ENCODE measurements at places on chromosomes 2 and 18. TPM values are rescaled to one million over a fixed set of nuclear protein-coding genes. Genes with fewer than 3 reads are reported as not detected.

Gene DNAH6
- total RNA-seq = 0.13 TPM

Gene ACMSD
- not detected for total RNA-seq

Gene POTEE
- total RNA-seq = not detected

Gene MBOAT2
- 51.4 TPM for total RNA-seq

Gene GAD1
- 0.07 TPM for total RNA-seq

Gene NFATC1
- total RNA-seq = 3.8 TPM

Gene KIF5C
- total RNA-seq = 0.10 TPM

Gene DCDC2C
- total RNA-seq = not detected

Gene EML6
- 1.2 TPM for total RNA-seq

Gene WDPCP
- 11.6 TPM for total RNA-seq

Gene GPR39
- total RNA-seq = 6.4 TPM

Gene RBM44
- total RNA-seq = 0.33 TPM

Gene LIMS3
- total RNA-seq = 4.2 TPM

Gene NT5DC4
- 0.33 TPM for total RNA-seq

Gene OR6B2
- total RNA-seq = not detected

Gene RUFY4
- not detected for total RNA-seq

Gene DNAJB2
- total RNA-seq = 74.7 TPM

Gene CLHC1
- 9.3 TPM for total RNA-seq

Gene APLF
- 5.6 TPM for total RNA-seq

Gene HNRNPLL
- total RNA-seq = 40.3 TPM

Gene IFIH1
- 7.3 TPM for total RNA-seq

Gene SMPD4
- total RNA-seq = 19.7 TPM

Gene CRYBA2
- total RNA-seq = not detected

Gene LYG2
- not detected for total RNA-seq

Gene LHCGR
- not detected for total RNA-seq

Gene DSG2
- 5.2 TPM for total RNA-seq

Gene LRRC30
- total RNA-seq = not detected

Gene RAD51AP2
- total RNA-seq = not detected

Gene CACNB4
- 10.8 TPM for total RNA-seq

Gene GATA6
- 40.3 TPM for total RNA-seq

Gene G6PC2
- not detected for total RNA-seq

Gene GALNT3
- total RNA-seq = 1.8 TPM

Gene ANKRD30BL
- not detected for total RNA-seq

Gene DUSP19
- total RNA-seq = 4.3 TPM

Gene CCDC121
- 1.8 TPM for total RNA-seq

Gene AMER3
- total RNA-seq = not detected

Gene NOSTRIN
- not detected for total RNA-seq

Gene NOP58
- 29.9 TPM for total RNA-seq

Gene SLC5A7
- not detected for total RNA-seq

Gene OSBPL6
- total RNA-seq = 4.6 TPM

Gene AKAIN1
- total RNA-seq = not detected

Gene SERPINB5
- total RNA-seq = not detected

Gene SFTPB
- not detected for total RNA-seq

Gene INPP5D
- total RNA-seq = 0.59 TPM

Gene PAX8
- 1.6 TPM for total RNA-seq

Gene EFEMP1
- total RNA-seq = 3,873 TPM

Gene TGFA
- total RNA-seq = 2.8 TPM

Gene SCN9A
- 23.8 TPM for total RNA-seq

Gene ZFP36L2
- 16.9 TPM for total RNA-seq

Gene DES
- 3.0 TPM for total RNA-seq

Gene MROH2A
- not detected for total RNA-seq

Gene HTR2B
- total RNA-seq = 37.3 TPM

Gene IL36A
- not detected for total RNA-seq

Gene SLC19A3
- total RNA-seq = 0.78 TPM

Gene DTNA
- 7.8 TPM for total RNA-seq

Gene CNDP1
- not detected for total RNA-seq

Gene GRB14
- total RNA-seq = 10.4 TPM

All from smooth muscle cell of the pulmonary artery (primary cell).